Activated CD8-positive, alpha-beta memory T cell treated with anti-CD3 and anti-CD28 coated beads for 4 hours (primary cell): ENCODE measurements at places on chromosomes 1 and 21.

DNA sequence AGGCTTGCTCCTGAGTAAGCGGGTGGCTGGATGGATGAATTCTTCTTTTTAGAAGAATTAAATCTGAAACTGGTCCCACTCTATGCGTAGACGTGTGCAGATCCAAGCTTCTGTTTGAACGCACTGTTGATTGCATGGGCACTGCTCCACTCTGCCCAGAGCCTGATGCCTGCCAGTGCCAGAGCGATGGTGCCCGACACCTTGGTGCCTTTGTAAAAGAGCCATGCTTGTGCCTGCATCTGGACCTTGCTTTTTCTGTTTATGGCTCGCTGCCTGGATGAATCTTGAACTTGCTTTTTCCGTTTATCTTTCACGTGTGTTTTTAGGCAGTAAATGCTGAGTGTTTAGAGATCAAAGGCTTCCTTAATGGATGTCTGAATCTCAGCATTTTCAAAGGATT, 15.0 kb upstream of the PWP2 start:
- DNase-seq = no peak

DNA sequence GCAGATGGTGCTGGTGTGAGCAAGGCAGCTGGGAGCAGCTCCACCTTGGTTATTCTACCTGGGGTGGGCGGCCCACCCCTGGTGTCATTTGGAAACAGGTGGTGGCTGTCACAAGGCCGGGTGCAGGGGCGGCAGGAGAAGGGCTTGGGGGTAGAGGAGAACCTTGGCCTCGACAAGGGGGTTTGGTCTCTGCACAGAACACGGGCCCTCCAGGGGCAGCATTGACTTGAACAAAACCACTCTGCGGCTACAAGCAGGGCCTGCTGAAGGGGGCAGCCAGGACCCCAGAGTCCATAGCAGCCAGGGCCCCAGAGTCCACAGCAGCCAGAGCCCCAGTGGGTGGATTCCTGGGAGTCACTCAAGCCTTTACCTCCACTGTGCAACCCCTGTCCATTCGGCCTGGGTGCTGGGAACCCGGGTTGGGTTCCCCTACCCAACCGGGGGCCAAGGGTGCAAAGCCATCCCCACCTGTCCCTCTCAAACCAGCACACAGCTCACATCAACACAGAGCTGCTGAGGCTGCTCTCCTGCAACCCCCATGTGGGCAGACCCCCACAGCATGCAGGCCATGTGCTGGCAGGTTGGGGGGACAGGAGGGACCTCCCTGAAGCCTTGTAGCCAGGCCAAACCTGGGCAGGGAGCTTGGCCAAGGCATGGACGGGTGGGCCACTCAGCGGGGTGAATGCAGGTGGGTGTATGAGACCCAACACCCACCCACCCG, 7.7 kb downstream of the TRIM11 start:
- DNase-seq = no peak

- no peak for DNase-seq
These were observed 22.4 kb downstream of the COL16A1 start for GRCh38 chr1:31681415-31681814.

- no peak for DNase-seq
These were observed 520.4 kb upstream of the CXADR start for GRCh38 chr21:16992448-16992847.

DNA sequence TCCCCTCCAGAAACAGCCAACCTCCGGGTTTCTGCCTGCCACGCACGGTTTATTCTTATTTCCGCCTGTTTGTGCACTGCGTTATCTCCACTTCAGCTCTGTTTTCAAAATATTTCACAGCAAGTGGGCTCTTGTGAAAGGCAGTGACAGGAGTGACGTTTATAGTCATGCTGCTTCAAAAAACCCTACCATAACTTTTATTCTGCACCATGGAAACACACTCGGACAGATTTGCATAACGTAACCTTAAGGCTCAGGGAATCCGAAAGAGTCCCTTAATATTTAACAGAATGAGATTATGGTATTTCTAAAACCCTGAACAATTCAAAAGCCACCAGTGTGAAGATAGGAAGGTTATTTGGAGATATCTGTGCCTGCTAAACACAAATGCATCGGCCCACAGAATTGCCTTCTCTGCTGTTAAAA, 782 bp upstream of the SDE2 start:
- DNase-seq = no peak

- no peak for DNase-seq
These were observed 618.5 kb downstream of the PTPRU start for GRCh38 chr1:29854700-29855276.

DNA sequence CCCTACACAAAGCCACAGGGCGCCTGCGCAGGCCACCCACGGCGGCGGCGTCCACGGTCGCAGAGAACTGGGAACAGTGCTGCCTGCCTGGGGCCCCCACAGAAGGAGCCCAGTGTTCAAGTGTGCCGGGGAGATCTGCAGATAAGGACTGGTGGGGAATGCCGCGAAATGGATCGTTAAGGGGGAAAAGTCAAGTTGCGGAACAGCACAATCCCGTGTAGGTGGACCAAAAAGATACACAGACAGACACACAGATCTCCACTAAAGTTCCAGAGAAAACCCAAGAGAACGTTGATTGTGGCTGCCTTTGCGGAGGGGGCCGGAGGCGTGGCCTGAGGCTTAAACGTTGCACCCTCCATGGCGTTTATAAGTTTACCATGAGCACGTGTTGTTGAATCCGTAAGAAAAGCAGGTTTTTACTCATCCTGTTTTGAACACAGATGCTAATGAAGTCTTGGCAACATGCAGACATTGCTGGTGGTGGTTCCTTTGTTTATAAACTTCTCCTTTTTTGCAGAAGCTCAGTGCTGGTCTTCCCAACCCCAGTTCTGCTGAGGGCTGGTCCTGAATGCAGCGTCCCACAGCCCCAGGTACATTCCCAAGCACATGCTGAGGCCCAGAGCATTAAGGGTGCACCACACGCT, 4.1 kb downstream of the SPATC1L start:
- no peak for DNase-seq

- no peak for DNase-seq
These were observed 235.8 kb downstream of the TRABD2B start for GRCh38 chr1:47761201-47761930.

- DNase-seq = no peak
These were observed 202.6 kb downstream of the APP start for GRCh38 chr21:25967901-25968438.

DNA sequence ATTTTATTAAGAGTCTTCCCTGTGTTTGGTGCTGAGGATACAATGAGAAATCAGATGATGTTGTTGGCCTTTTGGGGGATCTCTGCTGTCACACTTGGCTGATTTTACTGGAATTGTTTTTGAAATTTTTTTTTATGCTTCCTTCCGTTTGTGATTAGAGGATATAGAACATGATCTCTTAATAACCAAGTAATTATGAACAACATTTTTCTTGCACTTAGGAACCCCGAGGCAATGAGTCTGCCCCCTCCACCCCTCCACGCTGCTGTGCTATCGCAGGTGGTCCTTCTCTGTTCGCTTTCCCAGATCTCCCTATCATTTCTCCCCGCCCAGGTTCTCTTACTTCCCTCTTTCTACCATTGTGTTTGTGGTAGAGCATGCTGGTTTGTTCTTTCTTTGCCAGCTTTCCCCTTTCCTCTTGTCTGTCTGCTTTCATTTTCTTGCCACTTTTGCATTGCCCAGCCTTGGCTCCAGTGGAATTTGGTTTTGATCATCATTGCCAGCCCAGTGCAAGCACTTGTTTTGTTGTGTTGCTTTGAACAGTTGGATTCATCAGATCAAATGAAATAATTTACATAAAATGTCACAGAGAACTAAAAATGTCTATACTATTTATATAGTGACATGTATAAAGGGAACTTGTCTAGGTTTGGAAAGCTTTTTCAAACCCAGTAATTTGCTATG, 73.1 kb upstream of the SCCPDH start:
- no peak for DNase-seq

GRCh38 chr1:209675565-209676154, 448 bp downstream of the G0S2 start:
- DNase-seq = no peak

DNA sequence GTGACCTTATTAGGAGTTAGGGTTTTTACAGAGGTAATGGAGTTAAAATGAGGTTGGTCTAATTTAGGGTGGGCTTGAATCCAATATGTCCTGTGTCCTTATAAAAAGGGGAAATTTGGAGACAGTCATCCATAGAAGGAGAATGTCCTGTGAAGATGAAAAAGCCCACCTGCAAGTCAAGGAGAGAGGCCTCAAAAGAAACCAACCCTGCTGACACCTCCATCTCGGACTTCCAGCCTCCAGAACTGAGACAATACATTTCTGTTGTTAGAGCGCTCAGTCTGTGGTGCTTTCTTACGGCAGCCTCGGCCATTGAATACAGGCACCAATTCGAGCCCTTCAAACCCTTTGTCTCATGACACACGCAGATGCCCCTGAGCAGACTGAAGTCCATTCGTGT, 43.8 kb downstream of the ACTA1 start:
- DNase-seq = no peak

DNA sequence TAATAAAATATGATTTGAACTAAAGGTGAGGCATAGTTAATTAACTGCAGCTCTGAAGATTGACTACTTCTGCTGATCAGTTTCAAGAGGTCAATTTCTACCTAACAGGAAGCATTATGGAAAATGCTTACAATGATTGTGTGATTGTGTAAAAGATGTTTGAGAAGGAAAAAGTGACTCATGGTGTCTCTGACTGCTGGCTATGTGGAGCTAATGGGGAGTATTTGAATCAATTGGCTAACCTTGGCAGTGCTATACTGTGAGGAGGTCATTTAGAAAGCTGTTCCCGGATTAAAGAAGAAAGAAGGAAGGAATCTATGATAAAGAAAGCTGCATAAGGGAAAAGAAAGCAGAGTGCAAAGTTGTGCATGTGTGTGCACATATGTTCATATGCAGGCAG, 376.5 kb downstream of the ADGRL2 start:
- DNase-seq = no peak

DNA sequence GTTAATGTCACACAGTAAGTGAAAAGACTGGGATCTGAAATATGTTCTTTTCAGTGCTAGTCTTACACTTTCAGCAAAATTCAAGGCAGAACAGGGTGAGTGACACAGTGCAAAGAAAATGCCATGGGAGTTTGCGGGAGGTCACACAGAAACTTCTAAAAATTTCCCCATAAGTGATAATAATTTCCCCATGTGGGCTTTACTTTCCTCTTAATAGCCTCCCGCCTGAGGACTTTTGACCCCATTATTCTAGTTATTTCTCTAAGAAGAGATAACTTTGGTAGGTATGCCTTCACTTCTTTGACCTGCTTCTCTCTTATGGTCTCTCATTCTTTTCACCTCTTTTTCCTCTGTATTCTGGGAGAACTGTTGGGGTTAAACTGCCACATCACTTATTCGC, 8.1 kb upstream of the DNAH14 start:
- DNase-seq = no peak

GRCh38 chr1:99139876-99140275, 124.4 kb upstream of the PLPPR4 start:
- DNase-seq = no peak

GRCh38 chr1:165849353-165850133, 22.1 kb downstream of the UCK2 start:
- no peak for DNase-seq

DNA sequence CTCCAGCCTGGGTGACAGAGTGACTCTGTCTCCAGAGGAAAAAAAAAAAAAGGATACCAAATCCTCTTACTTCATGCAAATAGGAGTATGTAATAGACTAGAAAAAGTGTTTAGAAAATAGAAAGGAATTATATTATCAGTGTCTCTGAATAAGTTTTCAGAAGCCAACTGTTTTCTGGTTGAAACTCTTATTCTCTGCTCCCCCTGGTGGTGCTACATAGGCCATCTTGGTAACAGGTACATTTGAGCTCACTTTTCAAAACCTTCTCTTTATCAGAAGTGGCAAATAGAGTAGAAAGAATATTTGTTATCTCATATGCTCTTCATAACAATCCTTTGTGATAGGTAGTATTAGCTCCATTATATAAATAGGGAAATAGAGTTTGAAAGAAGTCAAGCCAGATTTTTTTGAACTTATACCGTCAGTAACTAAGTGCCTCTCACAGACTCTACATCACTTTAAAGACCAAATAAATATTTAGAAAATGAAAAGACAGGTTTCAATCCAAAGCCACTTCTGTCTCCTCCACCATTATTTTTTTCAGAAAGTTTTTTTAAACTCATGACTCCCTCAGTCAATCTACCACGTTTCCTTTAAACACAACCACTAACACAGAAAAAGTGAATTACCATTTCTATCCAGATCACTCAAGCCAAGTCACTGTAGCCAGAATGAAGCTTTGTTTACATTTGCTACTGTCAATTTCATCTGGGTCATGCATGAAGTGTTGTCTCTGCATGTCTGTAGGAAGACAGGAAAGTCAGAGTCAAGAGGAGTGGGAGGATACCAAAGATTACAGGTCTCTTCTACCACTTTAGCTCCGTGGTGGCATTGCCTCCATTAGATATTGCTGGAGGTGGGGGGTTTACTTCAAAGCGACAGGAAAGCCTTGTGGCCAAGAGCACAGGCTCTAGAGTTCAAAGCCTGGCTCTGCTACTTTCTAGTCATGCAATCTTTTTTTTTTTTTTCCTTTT, 45.6 kb downstream of the IL23R start:
- DNase-seq = peak; percentile 23

DNA sequence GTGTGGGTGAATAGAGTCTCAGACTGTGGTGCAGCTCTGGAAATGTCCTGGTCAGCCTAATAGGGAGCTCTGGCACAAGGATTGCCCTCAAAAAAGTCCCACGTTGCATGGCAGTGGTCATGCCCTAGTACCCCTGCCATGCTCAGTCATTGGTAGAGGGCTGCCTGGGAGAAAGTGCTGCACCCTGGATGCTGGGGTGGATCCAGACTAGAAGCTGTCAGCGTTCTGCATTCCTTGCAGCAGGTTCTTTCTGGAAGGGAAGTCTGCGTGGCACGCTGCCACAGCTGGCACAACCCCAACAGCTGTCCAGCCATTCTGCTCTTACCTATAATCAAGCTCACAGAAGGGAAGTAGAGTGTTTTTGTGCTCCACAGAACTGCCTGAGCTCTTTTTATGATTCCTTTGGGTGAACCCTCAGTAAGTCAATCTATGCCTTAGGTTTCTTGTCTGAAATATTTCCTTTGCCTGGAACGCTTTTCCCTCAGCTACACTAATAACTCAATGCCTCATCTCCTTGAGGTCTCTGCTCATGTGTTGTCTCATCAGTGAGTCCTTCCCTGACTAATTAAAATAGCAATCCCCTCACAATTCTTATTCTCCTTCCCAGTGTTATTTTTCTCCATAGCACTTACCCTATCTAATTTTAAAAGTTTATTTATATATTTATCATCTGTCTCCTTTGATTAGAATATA, 61.5 kb upstream of the JAK1 start:
- no peak for DNase-seq

- no peak for DNase-seq
These were observed 82.5 kb upstream of the EDN2 start for GRCh38 chr1:41566969-41567368.
